ENCODE measurements at places on chromosomes 5 and 9. TPM values are rescaled to one million over a fixed set of nuclear protein-coding genes. Genes with fewer than 3 reads are reported as not detected.

Gene GPRIN1
- 8.7 TPM for total RNA-seq

Gene TPPP
- total RNA-seq: 0.94 TPM

Gene ANKRD34B
- total RNA-seq: not detected

Gene NKD2
- not detected for total RNA-seq

Gene TPM2
- total RNA-seq: 53.1 TPM

Gene DDX4
- not detected for total RNA-seq

Gene C9orf153
- not detected for total RNA-seq

Gene STK10
- 25.8 TPM for total RNA-seq

Gene IFNA13
- not detected for total RNA-seq

Gene ADAMTSL2
- not detected for total RNA-seq

Gene TLR4
- total RNA-seq: not detected

Measured in hair follicular keratinocyte (primary cell).